ENCODE measurements at places on chromosomes 2 and 18. TPM values are rescaled to one million over a fixed set of nuclear protein-coding genes. Genes with fewer than 3 reads are reported as not detected.

Gene RAX
- not detected for total RNA-seq

Gene FNDC4
- 19.4 TPM for total RNA-seq

Gene CYP26B1
- 0.52 TPM for total RNA-seq

Gene GCG
- total RNA-seq = not detected

Gene USP40
- total RNA-seq = 27.0 TPM

Gene ZAP70
- total RNA-seq = 0.16 TPM

Data from bronchial smooth muscle cell (primary cell).